Central memory CD8-positive, alpha-beta T cell (primary cell): ENCODE measurements at places on chromosomes 2 and 18.

- H3K4me3 ChIP-seq = peak overlapping the region; percentile 87
- H3K27me3 ChIP-seq = no peaks in the 10 kb centered on the region
- peaks cover 41% of the 10 kb centered on the region for H3K36me3 ChIP-seq
- H3K4me1 ChIP-seq = peaks cover 66% of the 10 kb centered on the region
- peak overlapping the region; percentile 99 for H3K27ac ChIP-seq
Observed at GRCh38 chr2:207530160-207531031, 634 bp downstream of the CREB1 start.

DNA sequence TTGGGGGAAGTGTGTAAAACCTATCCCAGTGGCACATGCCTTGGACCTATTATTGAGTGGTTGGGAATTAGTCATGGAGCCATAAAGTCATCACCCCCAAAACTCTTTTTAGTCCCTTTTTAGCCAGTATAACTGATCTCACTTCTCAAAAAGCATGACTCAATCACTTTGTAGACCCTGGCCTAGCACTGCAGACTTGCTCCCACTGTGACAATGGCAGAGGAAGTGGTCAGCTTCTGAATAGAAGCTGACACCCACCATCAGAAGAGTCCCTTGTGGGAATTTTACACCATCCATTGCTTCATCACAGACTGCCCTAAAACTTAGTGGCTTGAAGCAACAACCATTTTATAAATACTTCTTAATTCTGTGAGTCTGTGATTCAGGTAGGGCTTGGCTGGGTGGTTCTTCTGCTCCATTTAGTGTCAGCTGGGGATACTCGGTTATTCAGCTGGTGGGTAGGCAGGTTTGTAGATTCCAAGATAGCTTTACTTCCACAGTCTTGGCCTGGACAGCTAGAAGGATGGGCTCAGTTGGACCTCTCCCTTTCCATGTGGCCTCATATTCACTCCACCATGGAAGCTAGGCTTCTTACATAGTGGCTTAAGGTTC lies 10.8 kb upstream of the ITGA6 start:
- no peaks in the 10 kb centered on the region for H3K4me1 ChIP-seq
- no peak for DNase-seq
- no peaks in the 10 kb centered on the region for H3K36me3 ChIP-seq
- peaks cover 20% of the 10 kb centered on the region for H3K27me3 ChIP-seq
- H3K27ac ChIP-seq = no peak overlapping the region
- no peak overlapping the region for H3K4me3 ChIP-seq

DNA sequence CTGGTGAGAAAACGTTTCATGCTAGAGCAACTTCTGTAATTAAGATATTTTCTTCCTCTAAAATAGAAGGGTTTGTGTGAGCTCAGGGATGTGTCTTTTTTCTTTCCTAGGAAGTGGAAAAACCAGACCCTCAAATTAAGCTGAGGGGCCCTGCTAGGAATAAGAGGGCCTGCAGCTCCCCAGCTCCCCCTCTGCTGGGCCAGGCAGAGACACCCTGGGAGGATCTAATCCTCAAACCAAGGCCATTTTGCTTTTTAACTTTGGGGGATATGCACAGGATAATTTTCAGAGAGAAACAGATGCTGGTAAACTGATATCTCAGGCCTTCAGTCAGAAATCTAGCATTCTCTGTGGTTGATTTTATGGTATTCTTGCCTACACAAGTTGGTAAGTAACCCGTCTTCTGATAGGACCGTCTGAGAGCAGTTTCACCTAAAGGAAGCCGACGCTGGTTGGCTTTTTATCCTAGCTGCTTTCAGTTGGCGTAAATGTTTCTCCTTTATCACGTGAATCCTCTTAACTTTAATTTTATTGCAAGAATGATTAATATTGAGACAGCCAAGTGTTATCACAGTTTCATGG lies 34.8 kb downstream of the SNTG2 start:
- no peaks in the 10 kb centered on the region for H3K4me1 ChIP-seq

DNA sequence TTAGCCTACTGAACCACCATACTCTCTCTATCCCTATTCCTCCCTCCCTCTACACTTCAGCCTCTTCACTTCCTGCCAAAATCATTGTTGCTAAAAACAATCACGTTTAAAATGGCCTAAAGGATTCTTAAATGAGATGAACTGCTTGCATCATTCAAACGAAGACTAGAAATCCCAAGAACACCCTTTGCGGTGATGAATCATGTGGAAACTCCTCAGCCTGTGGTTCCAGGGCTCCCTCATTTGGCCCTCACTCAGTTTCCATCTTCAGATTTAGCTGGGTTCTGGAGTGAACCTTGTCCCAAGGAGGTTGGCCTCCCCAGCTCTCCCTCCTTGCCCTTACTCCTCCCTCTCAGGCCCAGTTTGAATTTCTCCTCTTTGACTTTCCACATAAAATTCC lies 125.6 kb upstream of the CDC42EP3 start:
- DNase-seq = no peak
- H3K36me3 ChIP-seq = no peaks in the 10 kb centered on the region
- no peak overlapping the region for H3K27ac ChIP-seq
- H3K4me1 ChIP-seq = peaks cover 12% of the 10 kb centered on the region

- peaks cover 1% of the 10 kb centered on the region for H3K36me3 ChIP-seq
- no peak overlapping the region for H3K27ac ChIP-seq
- DNase-seq = no peak
- peaks cover 76% of the 10 kb centered on the region for H3K27me3 ChIP-seq
Observed at GRCh38 chr2:126932529-126932928, 33.8 kb downstream of the TEX51 start.

- H3K36me3 ChIP-seq = no peaks in the 10 kb centered on the region
- peaks cover 10% of the 10 kb centered on the region for H3K4me1 ChIP-seq
- no peak for DNase-seq
- no peaks in the 10 kb centered on the region for H3K27me3 ChIP-seq
- no peak overlapping the region for H3K27ac ChIP-seq
Observed at GRCh38 chr2:43105586-43106558, 120.5 kb downstream of the ZFP36L2 start.

GRCh38 chr2:218645126-218645525 lies 14.3 kb downstream of the ZNF142 start:
- no peaks in the 10 kb centered on the region for H3K27me3 ChIP-seq
- peaks cover 58% of the 10 kb centered on the region for H3K36me3 ChIP-seq
- no peak overlapping the region for H3K4me3 ChIP-seq
- no peak overlapping the region for H3K27ac ChIP-seq
- DNase-seq = no peak
- H3K4me1 ChIP-seq = peaks cover 10% of the 10 kb centered on the region

DNA sequence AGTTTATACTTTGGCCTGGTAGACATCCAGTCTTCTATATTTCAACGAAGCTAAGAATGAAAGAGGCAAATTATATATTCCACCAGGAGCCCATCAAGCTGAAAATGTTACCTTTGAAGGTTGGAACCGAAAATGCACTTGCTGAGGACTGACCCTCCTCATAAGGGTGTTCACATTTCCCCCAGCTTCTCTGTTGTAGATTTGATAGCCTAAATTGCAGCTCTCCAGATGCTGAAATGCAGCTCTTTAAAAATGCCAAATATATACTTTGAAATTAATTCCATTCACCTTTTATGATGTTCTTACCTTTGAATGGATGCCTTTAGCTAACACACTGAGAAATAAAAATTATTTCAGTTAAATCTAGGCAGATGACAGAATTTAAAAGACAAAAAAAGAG lies 1.8 kb upstream of the FIGN start:
- H3K4me3 ChIP-seq = no peak overlapping the region
- peaks cover 1% of the 10 kb centered on the region for H3K36me3 ChIP-seq
- H3K4me1 ChIP-seq = no peaks in the 10 kb centered on the region
- no peak for DNase-seq
- no peak overlapping the region for H3K27ac ChIP-seq
- peaks cover 9% of the 10 kb centered on the region for H3K27me3 ChIP-seq

DNA sequence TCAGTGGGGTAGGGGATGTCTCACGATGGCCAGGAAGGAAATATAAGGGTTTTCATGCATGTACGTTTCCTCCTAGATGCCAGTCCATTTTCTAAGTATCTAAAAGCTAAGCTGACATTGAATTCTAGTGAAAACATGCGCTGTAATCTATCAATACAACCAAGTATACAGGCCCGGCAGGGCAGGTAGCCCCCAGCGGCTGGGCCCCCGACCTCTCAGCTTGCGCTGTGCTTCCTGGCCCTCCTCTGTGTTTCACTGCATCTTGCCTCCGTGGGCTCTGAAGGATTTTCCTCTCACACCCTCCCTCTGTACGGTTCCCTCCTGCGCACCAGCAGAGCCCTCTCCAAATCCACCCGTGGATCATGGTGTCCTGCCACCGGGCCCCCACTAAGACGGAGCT lies 524.8 kb downstream of the ZNF516 start:
- no peaks in the 10 kb centered on the region for H3K27me3 ChIP-seq
- no peak overlapping the region for H3K27ac ChIP-seq
- H3K4me1 ChIP-seq = no peaks in the 10 kb centered on the region
- no peaks in the 10 kb centered on the region for H3K36me3 ChIP-seq

DNA sequence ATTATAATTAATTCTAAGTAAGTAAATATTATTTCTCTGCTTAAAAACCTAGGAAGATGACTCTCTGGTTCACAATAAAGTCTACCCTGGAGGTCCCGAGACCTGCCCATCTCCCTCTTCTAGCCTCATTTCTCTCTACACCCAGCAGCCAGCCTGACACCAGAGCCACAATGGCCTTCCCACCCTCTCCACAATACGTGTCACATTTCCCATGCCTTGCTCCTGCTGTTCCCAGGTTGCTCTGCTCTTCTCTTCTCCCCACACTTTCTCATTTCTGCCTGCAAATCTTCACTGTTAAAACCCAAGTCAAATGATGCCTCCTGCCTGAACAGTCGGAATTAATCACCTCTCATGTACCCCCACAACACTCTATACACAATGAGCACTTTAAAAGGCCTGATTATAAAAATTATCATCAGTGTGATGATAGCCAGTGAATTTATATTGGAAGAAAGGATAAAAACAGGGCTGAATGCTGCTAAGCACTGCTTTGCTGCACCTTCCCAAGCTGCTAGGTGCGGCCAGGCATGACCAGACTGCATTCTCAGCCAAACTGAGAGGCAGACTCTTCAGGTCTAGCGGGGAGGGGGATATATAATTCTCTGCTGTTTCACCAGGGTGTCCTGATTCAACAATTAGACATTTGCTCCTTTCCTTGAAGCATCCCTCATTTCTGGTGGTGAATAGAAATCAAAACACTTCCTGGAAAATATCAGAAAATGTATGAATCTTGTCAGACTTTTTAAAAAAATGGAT lies 160.6 kb downstream of the DTNA start:
- H3K27me3 ChIP-seq = no peaks in the 10 kb centered on the region
- no peaks in the 10 kb centered on the region for H3K36me3 ChIP-seq
- H3K4me3 ChIP-seq = no peak overlapping the region
- DNase-seq = no peak

GRCh38 chr2:147294825-147295392 lies 549.9 kb upstream of the ACVR2A start:
- no peak overlapping the region for H3K4me3 ChIP-seq
- no peak overlapping the region for H3K27ac ChIP-seq
- H3K4me1 ChIP-seq = peaks cover 6% of the 10 kb centered on the region
- no peaks in the 10 kb centered on the region for H3K36me3 ChIP-seq
- DNase-seq = no peak

GRCh38 chr2:118223992-118224894 lies 136.0 kb downstream of the INSIG2 start:
- H3K4me3 ChIP-seq = peak overlapping the region; percentile 81
- H3K4me1 ChIP-seq = peaks cover 6% of the 10 kb centered on the region
- H3K27ac ChIP-seq = peak overlapping the region; percentile 67
- no peak for DNase-seq

DNA sequence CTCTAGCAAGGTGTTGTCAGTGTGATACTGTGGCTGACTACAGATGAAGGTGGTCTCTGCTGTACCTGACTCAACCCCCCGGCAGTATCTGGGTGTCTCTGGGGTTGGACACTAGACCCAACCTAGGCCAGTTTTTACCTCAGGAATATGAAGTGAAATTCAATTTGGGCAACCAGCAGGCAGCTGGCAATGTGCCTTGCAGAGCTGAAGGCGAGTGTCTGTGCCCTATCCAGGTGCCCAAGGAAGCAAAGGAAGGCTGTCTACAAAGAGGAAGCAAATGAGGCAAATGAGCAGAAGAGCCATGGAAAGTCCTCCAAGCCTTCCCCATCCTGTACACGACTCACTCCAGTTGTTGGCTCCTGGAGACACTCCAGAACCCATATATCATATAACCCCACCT lies 264.6 kb upstream of the AGAP1 start:
- H3K4me1 ChIP-seq = no peaks in the 10 kb centered on the region
- H3K36me3 ChIP-seq = peaks cover 1% of the 10 kb centered on the region
- no peak overlapping the region for H3K4me3 ChIP-seq
- DNase-seq = no peak
- H3K27ac ChIP-seq = no peak overlapping the region
- H3K27me3 ChIP-seq = peaks cover 74% of the 10 kb centered on the region

DNA sequence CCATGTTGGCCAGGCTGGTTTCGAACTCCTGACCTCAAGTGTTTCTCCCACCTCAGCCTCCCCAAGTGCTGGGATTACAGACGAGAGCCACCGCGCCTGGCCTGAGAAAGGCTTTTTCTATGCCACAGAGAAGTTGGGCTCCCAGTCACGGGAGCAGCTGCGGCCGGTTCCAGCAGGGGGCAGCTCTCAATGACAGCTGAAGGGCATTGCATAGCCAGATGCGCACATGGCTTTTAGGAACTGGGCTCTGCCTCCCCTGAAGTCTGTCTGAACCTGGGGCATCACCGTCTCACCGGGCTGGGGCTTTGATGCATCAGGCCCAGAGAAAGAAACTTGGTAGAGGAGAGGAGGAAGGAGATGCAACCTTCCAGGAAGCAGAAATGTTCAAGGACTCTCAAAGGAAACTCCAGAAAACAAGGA lies 84.2 kb upstream of the LAPTM4A start:
- no peak overlapping the region for H3K4me3 ChIP-seq
- H3K27me3 ChIP-seq = peaks cover 32% of the 10 kb centered on the region
- DNase-seq = no peak

DNA sequence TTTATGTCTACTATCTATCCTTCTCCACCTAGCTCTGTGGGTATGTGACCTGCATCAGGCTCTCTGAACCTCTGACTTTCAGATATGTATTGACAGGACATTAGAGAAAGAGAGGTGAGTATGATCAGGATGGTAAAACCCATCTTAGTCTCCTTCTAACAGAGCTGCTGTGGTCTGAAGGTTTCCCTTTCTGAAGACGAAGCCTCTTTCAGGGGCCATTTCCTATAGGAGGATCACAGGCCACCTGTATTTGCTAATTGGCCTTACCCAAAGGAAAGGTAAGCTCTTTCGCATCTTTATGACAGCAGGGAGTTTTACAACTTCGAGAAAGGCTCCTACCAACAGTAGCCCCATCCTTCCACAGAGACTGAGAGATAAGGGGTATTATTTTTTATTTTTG lies 442.9 kb downstream of the KCNJ3 start:
- H3K27me3 ChIP-seq = no peaks in the 10 kb centered on the region
- H3K27ac ChIP-seq = no peak overlapping the region
- H3K36me3 ChIP-seq = peaks cover 1% of the 10 kb centered on the region
- DNase-seq = no peak

GRCh38 chr2:33238111-33238510 lies 238.3 kb upstream of the RASGRP3 start:
- no peaks in the 10 kb centered on the region for H3K4me1 ChIP-seq
- no peak for DNase-seq
- no peaks in the 10 kb centered on the region for H3K36me3 ChIP-seq
- H3K4me3 ChIP-seq = no peak overlapping the region

GRCh38 chr2:102082571-102083392 lies 59.8 kb upstream of the IL1R1 start:
- H3K4me3 ChIP-seq = peak overlapping the region; percentile 53
- H3K27ac ChIP-seq = peak overlapping the region; percentile 38
- peaks cover 1% of the 10 kb centered on the region for H3K36me3 ChIP-seq
- H3K27me3 ChIP-seq = peaks cover 11% of the 10 kb centered on the region
- peaks cover 15% of the 10 kb centered on the region for H3K4me1 ChIP-seq

- no peak overlapping the region for H3K4me3 ChIP-seq
- H3K4me1 ChIP-seq = peaks cover 10% of the 10 kb centered on the region
- no peaks in the 10 kb centered on the region for H3K36me3 ChIP-seq
- no peaks in the 10 kb centered on the region for H3K27me3 ChIP-seq
- no peak for DNase-seq
Observed at GRCh38 chr2:26744953-26745352, 19.1 kb upstream of the SLC35F6 start.
